ENCODE measurements at places on chromosomes 7 and 10. TPM values are rescaled to one million over a fixed set of nuclear protein-coding genes. Genes with fewer than 3 reads are reported as not detected.
A peak's percentile ranks its signal among the peaks of the same experiment; 100 is the strongest.

Gene AOC1
- polyA plus RNA-seq: 17.9 TPM

Gene PRKAR2B
- 2.6 TPM for polyA plus RNA-seq

Gene NPY4R2
- polyA plus RNA-seq: not detected

Gene UCMA
- not detected for polyA plus RNA-seq

Gene UNCX
- not detected for polyA plus RNA-seq

DNA sequence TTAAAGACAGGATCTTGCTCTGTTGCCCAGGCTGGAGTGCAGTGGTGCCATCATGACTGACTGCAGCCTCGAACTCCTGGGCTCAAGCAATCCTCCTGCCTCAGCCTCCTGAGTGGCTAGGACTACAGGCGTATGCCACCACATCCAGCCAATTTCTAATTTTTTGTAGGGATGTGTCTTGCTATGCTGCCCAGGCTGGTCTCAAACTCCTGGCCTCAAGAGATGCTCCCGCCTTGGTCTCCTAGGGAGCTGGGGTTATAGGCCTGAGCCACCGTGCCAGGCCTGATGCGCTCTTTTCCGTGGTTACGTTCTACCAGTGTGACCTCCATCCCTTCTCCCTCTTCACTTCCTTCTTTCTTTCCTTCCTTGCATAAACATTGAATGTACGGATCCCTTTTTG lies 34.2 kb upstream of the IL15RA start:
- no peak for DNase-seq

GRCh38 chr7:111855161-111855841 lies 293.0 kb upstream of the IMMP2L start:
- DNase-seq: no peak

DNA sequence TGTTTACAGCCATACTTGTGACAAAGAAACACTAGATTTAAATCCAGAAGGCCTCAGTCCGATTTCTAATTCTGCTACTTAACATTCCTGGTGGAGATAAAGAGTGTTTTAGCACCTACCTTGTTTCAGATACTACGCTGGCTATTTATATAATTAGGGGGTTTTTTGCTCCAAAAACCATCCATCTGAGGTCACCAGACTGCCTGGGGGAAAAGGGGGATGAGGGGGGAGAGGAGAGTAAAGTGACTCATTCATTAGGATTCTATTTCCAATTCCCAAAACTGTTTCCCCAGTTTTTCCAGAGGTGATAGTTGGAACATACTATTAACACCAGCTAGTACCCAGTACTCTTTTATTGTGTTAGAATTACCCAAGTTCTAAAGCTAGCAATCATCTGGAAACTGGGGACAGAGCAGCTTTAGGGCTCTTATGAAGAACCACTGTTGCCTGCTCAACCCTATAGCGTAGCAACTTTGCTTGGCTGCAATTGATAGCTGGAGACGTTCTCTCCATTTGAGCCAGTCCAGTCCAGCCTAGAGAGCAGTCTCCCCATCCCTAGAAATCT lies 6.6 kb downstream of the GCC1 start:
- DNase-seq: no peak

GRCh38 chr7:143437578-143437977 lies 5.7 kb upstream of the TAS2R60 start:
- no peak for DNase-seq

GRCh38 chr10:97759158-97759887 lies 12.5 kb downstream of the SFRP5 start:
- DNase-seq: peak; percentile 71

DNA sequence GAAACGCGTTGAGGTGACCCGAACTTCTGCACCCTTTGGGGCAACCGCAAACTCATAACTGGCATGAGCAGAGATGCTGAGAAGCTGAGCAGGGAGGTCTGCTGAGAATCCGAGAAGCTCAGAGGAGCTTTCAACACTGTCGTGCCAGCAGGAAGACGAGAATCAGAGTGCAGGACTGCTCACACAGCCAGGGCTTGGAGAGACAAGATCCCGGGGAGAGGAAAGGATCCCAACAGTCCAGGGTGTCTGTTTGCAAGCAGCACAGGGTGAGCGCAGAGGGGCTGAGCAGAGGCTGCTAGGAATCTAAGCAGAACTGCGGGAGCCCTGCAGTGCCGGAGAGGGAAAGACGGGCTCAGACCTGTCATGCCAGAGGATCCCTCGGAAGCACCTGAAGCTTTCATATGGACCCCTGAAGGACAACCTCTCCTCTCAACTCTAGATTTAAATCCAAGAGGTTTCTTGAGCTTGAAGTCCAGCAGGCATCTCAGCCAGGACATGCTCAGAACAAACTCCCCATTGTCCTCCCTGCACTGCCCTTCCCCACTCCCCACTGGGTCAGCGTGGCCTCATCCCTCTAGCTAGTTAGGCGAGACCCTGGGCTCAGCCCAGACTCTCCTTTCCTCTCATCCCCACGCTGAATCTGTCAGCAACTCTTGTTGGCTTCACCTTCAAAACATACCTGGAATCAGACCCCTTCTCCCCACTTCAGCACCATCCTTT lies 40.7 kb downstream of the FOXL3 start:
- peak; percentile 61 for DNase-seq

GRCh38 chr10:31808258-31809218 lies 120.1 kb downstream of the ARHGAP12 start:
- DNase-seq: no peak

- DNase-seq: no peak
These were observed 30.6 kb upstream of the PLEKHA1 start for GRCh38 chr10:122343936-122344335.

DNA sequence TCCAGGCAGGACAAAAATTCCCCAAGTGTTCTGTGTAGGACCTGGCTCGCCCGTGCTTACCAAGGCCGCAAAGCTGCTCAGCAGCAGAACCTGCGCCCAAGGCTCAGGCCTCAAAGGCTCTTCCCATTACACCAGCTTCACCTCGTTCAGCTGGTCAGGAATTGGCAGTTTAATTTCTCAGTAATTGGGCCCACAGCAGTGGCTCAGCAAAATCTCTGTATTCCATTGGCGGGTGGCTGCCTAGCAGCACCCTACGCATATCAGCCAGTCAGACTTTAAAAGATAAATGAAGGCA lies 5.8 kb downstream of the FZD9 start:
- no peak for DNase-seq

- DNase-seq: no peak
These were observed 129.8 kb downstream of the CUBN start for GRCh38 chr10:16999665-17000451.

DNA sequence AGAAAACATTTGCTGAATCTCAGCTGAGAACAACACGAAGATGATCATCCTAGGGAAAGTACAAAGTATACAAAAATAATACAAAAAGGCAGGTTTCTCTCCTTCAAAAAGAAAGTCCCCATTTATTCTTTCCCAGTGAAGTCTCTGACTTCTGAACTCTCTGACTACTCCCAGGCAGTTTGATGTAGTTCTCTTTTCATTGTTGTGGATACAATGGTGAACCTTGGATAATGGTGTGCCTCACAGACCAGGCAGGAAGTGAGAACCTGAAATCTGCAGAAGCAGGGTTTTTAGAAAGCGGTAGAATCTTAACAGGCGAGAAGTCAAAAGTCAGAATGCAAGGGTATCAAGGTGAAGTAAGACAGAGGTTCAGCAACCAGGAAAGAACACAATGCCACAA lies 150.8 kb upstream of the NRP1 start:
- DNase-seq: no peak

DNA sequence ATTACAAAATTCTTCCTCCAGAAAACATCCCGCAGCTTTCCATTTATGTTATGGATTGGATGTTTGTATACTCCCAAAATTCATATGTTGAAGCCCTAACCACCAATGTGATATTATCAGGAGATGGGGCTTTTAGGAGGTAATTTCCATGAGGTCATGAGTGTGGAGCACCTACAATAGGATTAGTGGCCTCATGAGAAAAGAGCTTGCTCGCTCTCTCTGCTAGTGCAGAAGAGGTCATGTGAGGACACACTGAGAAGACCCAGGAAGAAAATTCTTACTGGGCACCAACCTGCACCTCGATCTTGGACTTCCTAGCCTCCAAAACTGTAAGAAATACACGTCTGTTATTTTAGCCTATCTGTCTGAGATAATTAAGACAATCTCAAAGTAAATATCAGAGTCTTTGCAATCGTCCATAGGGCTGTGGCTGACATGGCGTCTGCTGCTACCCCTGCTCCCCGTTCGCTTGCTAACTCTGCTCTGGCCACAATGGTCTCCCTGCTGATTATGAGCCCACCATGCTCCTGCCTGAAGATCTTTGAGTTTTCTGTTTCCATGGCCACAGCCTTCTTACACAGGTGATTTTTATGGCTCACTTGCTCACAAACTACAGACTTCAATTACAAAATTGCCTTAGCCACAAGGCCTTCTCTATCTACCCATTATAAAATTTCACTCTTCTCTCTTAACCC lies 333.3 kb downstream of the CACNA2D1 start:
- no peak for DNase-seq

GRCh38 chr10:96660297-96660696 lies 60.0 kb downstream of the PIK3AP1 start:
- DNase-seq: no peak

GRCh38 chr7:97357459-97357858 lies 240.0 kb downstream of the SDHAF3 start:
- DNase-seq: no peak

- DNase-seq: no peak
These were observed 277.4 kb upstream of the KLF14 start for GRCh38 chr7:131011432-131011742.

DNA sequence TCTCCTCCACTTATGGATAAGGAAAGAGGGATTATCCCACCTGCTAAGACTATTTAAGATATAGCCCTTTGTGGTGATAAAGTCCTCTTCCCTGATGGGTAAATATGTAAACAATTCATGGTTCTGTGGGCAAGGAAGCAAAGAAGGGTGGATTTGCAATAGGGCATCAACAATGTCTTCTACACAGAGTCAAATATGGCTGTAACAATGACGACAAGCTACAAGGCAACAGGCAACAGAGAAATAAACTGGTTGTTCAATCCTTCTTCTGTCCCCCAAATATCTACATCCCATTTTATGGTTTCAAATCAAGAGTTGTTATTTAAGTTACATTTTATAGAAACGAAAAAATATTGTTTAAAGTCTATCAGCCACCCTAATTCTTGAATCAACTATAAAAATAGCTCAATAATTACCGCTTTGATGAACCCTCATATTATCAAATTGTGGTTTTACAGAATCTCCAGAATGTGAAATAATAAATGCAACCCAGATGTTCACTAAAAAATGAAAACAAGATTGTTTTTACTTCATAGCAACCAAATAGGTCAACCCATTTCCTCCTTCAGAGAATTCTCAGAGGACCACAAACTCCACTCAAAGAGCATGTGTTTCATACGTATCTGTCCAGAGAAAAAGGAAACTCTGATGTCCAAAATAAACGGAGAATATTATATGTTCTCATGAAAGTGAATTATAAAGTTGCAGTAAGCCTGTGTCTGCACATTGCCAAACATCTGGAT lies 13.8 kb downstream of the CYTH3 start:
- no peak for DNase-seq

GRCh38 chr7:100444311-100445278 lies 8.3 kb upstream of the PPP1R35 start:
- DNase-seq: peak; percentile 51

- no peak for DNase-seq
These were observed 79.0 kb downstream of the C10orf105 start for GRCh38 chr10:71640607-71641006.

DNA sequence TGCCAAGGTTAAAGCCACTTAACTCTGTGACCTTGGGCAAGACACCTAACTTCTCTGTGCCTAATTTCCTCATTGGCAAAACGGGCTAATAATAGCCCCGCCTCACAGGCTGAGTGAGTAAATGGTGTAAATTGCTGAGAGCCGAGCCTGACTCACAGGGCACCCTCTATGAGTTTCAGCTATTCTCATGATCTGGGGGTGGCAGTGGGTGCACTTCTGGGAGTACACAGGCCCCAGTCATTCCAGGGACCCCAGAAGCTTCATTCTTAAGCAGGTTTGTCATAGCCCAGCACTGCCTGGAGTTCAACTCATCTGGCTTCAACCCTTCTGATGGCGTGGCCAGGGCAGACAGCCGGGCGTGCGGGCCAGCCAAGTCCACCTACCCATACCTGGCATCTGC lies 137.2 kb downstream of the GRID1 start:
- DNase-seq: peak; percentile 43

- DNase-seq: no peak
These were observed 137.9 kb downstream of the DIP2C start for GRCh38 chr10:551373-552252.

- DNase-seq: no peak
These were observed 97.2 kb upstream of the GNA12 start for GRCh38 chr7:2941216-2941859.

DNA sequence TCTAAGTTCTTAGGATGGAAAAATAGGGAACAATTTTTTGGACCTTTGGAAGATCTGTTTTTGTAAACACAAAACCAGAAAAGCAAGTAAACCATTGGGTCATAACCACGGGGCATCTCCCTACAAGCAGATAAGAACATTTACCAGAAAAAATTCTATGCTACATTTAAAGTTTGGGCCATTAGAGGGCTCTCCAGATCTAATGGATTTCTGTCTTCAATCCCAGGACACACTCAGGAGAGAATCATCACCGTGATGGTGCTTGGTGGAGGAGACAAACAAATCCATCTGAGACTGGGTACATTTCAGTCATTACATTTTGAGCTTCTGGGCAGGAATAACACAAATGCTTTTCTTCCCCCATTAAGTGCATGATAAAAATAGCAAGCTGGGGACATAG lies 178.4 kb upstream of the TARP start:
- DNase-seq: no peak

DNA sequence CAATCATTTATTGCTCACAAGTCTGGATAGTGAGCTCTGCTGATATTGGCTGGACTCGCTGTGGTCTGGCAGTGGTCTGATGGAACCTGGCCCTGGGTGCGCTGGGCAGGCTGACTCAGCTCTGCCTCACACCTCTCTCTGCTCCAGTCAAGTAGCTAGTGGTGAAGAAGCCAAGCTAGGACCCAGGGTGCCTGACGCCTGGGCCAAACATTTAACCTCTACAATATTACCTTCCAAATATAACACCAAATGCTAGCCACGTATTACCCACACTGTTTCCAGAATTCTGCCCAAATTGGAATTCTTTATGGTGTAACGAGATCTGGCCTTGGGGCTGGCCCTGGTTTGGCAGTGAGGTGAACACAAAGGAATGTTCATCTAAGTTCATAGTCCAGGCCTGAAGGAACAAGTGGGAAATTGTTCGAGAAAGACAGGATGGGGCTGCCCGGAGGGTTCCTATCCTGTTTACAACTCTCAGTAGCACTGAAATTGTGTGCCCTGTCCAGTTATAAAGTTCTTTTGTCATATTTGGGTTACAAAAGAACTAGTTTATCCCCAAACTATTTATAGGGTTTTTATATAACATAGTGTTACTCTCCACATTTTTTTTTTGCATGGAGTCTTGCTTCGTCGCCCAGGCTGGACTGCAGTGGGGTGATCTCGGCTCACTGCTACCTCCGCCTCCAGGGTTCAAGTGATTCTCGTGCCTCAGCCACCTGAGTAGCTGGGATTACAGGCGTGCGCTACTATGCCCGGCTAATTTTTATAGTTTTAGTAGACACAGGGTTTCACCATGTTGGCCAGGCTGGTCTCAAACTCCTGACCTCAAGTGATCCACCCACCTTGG lies 16.3 kb downstream of the OR2AE1 start:
- peak; percentile 92 for DNase-seq

All from aorta (tissue), 5 donors.